ENCODE measurements at places on chromosomes 13 and 19.

GRCh38 chr19:46265217-46265828 lies 31.5 kb upstream of the HIF3A start:
- peak; percentile 61 for DNase-seq

GRCh38 chr19:14023404-14024235 lies 4.3 kb upstream of the RLN3 start:
- DNase-seq, result peak; percentile 58

- peak; percentile 76 for DNase-seq
Measured at GRCh38 chr13:113584205-113584869, at the start of gene TFDP1. Gene TFDP1 (plus strand): TSS chr13:113584753. CDS start chr13:113585838, 1,085 bp downstream.

DNA sequence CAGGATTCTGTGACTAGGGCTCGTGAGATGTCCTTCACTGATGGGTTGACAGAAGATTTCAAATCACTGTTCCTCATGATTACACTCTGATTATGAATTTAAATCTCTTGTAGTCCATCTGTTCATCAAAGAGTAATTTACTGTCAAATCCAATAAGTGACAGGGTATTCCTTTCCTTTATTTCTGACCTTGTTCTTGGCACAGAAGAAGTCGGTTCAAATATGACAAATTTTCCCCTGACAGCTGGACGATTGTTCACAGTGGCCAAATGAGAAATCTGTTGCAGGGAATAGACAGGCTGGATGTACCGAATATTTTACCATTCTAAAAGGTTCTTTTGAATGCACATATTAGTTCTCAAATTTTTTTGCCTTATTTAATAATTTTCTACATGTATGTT lies 767.3 kb upstream of the GPC6 start:
- DNase-seq, result no peak

DNA sequence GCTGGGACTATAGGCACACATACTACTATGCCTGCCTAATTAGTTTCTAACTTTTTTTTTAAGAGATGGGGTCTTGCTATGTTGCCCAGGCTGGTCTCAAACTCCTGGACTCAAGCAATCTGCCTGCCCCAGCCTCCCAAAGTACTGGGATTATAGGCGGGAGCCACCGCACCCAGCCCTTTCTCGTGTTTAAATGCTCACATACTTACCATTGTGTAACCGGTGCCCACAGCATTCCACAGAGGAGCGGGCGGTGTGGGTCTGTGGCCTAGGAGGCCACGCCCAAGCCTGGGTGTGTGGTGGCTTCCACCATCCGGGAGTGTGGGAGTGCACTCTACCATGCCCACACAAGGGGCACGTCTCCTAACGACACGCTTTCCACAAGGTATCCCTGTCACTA lies 7.7 kb downstream of the LMNB2 start:
- no peak for DNase-seq

- no peak for DNase-seq
Measured at GRCh38 chr13:30159446-30159839, 147.9 kb downstream of the KATNAL1 start.

DNA sequence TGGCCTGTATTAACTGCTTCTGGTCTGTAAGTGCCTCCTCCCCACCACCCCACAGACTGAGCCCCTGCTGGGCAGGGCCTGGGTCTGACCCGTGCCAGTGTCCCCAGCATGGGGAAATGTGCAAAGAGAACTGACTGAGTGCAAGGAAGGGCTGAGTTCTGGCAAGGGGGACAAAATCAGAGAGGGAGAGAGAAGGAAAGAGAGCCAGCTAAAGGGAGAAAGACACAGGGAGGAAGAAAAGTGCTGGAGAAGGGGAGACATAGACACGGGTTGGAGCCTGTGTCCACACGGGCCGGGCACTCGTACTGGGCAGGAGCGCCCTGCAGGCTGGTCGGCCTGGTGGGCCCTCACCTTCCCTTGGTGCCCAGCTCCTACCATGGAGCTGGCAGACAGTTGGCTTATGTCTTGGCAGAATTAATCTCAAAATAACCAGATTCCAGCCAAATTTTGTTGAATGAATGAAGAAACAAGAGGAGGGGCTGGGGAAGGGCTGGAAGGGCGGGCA lies 1.2 kb downstream of the NKG7 start:
- no peak for DNase-seq

- DNase-seq, result no peak
Measured at GRCh38 chr13:24563087-24563486, 50.5 kb upstream of the PARP4 start.

DNA sequence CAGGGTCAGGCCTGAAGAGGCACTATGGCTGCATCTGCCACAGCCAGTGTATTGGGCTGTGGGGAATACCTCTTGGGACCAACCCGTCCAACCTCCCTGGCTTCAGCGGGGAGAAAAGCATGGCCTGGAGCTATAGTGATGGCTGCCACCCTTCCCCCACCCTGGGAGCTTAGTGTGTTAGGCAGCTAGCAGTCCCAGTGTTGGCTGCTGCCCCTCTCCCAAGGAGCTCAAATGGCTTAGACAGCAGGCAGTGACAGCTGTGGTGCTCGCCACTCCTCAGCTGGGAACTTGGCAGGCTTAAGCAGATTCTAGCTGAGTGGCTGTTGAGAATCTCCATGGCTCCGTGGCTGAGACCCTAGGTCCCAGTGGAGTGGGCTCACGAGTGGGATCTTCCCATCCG lies 19.7 kb downstream of the ACOD1 start:
- peak; percentile 89 for DNase-seq

DNA sequence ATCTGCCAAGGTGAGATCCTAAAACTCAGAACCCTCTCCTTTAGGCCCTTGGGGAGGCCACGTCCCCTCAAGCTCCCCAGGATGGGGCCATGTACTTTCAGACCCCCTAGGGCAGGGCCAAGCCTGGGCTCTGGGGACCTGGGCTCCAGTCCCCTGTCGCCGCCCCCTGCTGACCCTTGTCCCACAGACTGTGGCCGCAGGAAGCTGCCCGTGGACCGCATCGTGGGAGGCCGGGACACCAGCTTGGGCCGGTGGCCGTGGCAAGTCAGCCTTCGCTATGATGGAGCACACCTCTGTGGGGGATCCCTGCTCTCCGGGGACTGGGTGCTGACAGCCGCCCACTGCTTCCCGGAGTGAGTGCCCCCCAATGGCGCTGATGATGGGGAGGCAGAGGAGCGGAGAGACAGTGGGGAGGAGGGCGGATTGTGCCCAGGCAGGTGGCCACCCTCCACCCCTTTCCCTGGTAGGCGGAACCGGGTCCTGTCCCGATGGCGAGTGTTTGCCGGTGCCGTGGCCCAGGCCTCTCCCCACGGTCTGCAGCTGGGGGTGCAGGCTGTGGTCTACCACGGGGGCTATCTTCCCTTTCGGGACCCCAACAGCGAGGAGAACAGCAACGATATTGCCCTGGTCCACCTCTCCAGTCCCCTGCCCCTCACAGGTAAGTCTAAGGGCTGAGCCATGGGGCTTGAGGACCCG lies 18.8 kb downstream of the HPN start:
- DNase-seq, result no peak

- no peak for DNase-seq
Measured at GRCh38 chr13:93875547-93875946, 603.9 kb downstream of the DCT start.

DNA sequence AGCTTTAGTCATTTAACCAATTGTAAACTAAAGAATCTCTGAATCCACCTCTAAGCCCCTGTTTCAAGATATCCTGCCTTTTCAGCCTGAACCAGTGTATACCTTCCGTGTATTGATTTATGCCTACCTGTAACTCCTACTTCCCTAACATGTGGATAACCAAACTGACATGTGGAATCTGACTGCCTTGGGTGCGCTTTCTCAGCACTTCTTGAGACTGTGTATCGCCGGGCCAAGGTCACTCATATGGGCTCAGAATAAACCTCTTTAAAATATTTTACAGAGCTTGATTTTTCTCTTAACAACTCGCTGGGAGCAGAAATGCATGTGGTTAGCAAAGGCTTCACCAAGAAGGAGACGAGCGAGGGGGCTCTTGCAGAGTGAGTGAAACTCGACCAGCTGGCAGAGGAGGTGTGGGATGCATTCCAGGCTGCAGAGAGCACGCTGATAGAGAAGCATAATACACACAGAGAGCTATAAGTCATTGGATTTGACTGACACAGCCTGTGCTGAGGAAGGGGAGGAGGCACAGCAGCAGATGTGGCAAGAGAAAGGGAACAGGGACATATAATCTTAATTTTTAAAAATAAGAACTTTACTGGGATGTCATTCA lies 268.2 kb upstream of the MAB21L1 start:
- no peak for DNase-seq

- no peak for DNase-seq
Measured at GRCh38 chr13:109986851-109987250, 200.5 kb upstream of the IRS2 start.

- no peak for DNase-seq
Measured at GRCh38 chr19:56476651-56477428, at the start of gene ZNF667. Gene ZNF667 (minus strand): TSS chr19:56477345. CDS start chr19:56462370, 14,975 bp downstream.

DNA sequence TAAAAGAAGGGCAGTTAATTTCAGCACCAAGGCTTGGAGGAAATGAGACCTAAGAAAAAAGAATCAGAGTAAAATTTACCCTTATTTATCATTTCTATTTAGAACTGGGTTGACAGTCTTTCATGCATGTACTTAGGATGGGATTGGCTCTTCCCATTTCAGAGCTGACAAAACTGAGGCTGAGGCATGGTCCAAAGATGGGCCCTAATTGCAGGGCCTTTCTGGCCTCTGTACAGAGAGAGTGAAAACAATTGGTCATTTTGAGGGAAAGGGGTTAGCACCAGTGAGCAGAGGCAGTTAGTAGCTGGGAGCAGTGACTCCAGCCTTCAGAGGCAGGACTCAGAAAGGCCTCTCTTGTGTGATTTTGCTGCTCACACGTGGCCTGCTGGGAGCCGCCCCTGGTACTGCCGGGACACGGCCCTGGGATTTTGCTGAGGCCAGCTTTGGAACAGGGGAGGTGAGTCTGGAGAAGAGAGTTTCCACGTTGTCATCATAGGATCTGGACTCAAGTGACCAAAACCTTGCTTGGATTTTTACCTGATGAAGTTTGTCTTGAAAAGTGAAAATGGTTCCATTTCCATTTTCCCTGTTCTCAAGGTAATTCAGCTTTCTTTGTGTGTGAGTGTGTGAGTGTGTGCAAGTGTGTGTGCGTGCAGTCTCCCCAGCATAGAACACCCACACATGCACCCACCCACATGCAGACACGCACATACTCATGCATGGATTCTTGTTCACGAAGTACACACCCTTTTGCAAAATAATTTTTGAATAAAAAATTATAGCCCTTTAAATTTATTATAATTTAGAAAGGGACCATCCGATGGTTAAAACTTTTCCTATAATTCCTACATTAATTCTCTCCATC lies at the start of gene ZNF536:
Gene ZNF536, plus strand, starts transcription at position 425 of the 865 bp plus-strand sequence. CDS start 71,179 bp downstream, outside the sequence.
- DNase-seq, result no peak

- DNase-seq, result no peak
Measured at GRCh38 chr19:52217576-52217975, 27.7 kb downstream of the PPP2R1A start.

GRCh38 chr13:51619614-51620013 lies 35.4 kb downstream of the WDFY2 start:
- DNase-seq, result no peak

GRCh38 chr19:42152910-42153671 lies 20.8 kb upstream of the POU2F2 start:
- no peak for DNase-seq

- no peak for DNase-seq
Measured at GRCh38 chr19:32638625-32639024, 36.4 kb downstream of the ANKRD27 start.

GRCh38 chr19:23366437-23366836 lies 28.8 kb downstream of the ZNF91 start:
- DNase-seq, result no peak

DNA sequence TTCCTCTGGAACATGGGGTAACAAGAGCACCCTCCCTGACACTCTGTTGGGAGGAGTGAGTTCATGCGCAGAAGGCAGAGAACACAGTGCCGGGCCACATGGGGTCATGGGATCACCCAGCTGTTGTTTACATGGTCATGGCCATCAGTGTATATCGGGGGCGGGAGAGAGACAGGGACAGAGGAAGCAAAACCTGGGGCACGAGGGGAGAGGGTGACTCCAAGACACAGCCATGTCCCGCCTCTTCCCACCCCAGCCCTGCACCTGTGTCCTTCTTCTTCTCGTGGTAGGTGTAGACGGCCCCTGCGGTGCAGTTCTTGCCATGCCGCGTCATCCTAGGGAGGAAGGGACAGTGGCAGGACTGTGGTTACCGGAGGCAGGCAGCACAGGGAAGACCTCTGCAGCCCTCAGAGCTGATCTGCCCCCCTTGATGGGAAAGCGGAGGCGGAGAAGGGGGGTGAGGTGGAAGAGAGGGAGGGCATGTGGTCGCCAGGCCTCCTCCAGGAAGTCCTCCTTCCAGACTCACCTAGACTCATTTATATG lies 19.9 kb downstream of the NOSIP start:
- no peak for DNase-seq

GRCh38 chr13:39684531-39685137 lies 29.2 kb downstream of the COG6 start:
- no peak for DNase-seq

Data from glutamatergic neuron (in vitro differentiated cells).